BJ (cell line): ENCODE measurements at places on chromosomes 13 and 19.

DNA sequence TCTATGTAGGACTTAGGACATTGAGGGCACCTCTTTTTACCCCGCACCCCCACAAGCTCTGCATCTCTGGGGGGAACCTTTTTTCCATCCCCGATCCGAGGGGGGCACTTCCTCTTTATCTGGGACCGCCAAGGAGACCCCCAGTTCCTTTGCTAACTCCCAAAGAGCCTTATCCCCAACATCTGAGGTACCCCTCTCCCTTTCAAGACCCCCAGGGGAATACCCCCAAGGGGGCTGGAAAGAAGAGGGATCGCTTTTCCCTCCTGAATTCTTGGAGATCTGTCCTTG, 1.1 kb downstream of the TNFSF9 start:
- no peak for DNase-seq

DNA sequence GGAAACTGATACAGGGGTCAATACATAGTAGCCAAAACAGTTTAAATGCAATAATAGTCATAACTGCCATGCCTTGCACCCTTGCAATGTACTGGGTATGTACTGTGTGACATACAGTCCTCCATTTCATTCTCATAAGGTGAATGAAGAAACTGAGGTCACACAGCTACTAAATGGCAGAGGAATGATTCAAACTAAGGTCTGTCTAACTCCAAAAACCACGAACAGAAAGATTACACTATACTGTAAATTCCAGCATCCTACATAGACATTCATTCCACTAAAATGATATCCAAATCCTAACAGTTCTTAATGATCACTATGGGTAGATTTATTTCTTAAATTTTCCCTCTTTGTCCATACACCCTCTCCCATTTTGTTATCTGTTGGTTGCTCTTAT, 238.1 kb upstream of the SERP2 start:
- no peak for DNase-seq

- DNase-seq, result no peak
These were observed 127.9 kb upstream of the USP29 start for GRCh38 chr19:56991912-56992311.

DNA sequence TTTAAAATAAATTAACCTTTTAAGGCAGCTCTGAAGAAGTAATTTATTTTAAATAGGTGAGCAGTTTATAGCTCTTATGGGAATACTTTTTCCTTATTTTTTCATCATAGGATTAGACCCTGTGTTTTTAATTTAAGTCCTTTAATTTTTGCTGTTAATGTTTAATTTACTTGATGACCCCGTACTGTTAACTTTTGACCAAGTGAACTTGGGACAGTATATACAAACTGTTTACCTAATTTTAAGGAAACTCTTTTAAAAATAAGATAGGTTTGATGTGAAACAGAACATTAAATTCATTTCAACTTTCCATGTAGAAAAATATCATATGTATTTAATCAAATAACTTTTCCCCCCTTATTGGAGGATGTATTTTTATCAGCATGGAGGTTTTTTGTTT, 74.4 kb downstream of the KCNRG start:
- DNase-seq, result no peak

DNA sequence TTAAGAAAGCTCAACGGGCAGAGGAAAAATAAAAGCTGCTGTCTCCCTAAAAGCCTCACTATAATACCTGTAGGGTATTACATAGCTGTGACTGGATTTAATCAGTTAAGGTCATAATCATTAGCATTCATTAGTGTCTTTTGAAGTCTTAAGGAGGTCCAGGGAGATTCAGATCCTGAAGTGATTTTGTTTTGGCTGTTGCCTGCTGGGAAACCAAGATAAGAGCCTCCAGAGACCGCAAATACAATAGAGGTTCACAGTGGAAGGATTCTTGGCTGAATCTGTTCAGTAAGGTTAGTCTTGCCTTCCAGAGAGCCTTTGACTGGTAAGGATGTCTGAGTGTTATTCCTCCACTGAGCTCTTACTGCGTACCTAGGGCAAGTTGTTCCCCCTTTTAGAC, 54.0 kb upstream of the TNFRSF19 start:
- DNase-seq, result no peak

DNA sequence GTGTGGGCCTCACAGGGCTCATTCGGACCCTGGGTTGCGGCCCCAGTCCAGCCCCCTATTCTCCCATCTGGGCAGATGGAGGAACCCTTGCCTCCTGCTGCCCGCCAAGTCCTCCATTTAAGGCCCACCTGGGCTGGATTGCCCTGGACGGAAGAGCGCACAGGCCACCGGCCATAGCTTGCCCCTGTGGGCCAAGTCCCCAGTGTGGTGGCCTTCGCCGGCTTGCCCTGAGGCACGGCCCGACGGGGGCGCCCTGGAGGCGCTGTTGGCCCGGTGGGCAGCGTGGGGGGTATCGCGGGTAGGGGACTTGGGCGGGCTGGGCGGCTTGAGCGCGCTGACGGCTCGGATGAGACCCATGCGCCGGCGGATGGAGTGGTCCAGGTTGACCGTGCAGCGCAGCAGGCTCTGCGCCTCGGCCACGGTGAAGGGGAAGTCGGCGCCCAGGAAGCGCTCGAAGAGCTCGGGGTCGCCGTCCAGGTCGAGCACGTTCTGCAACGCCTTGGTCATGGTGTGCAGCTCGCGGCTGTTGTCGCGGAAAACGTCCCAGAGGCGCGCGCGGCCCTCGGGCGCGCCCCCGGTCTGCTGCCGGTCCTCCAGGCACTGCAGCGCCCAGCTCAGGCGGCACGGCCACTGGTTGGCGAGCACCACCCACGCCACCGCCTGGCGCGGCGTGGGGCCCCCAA, 8.8 kb downstream of the NKPD1 start:
- DNase-seq, result no peak

DNA sequence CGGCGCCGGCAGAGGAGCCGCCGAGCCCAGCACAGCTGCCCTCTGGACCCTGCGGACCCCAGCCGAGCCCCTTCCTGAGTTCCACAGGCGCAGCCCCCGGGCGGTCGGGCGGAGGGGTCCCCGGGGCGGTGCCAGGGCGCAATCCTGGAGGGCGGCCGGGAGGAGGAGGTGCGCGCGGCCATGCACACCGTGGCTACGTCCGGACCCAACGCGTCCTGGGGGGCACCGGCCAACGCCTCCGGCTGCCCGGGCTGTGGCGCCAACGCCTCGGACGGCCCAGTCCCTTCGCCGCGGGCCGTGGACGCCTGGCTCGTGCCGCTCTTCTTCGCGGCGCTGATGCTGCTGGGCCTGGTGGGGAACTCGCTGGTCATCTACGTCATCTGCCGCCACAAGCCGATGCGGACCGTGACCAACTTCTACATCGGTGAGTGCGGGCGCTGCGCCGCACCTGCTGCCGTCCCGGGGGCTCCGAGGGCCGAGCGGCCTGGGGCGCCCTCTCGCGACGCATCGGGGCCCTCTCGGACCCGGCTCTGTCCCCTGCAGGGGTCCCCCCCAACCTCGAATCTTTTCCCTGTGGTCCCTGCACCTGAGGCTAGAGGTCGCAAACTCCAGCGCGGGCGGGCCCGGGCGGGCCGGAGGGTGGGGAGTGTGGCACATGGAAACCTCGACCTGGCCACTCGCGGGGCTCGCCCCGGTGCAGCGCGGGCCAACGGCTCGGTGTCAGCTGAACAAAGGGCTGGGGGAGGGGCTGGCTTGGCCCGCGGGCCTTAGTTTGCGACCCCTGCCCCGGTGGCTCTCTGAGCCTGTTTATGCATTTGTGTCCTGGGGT, at the start of gene KISS1R:
TSS of gene KISS1R (plus strand) at position 11 of the 829 bp plus-strand sequence. CDS start at position 181, 170 bp downstream.
- no peak for DNase-seq

- no peak for DNase-seq
These were observed 19.8 kb downstream of the SERP2 start for GRCh38 chr13:44393391-44393790.

DNA sequence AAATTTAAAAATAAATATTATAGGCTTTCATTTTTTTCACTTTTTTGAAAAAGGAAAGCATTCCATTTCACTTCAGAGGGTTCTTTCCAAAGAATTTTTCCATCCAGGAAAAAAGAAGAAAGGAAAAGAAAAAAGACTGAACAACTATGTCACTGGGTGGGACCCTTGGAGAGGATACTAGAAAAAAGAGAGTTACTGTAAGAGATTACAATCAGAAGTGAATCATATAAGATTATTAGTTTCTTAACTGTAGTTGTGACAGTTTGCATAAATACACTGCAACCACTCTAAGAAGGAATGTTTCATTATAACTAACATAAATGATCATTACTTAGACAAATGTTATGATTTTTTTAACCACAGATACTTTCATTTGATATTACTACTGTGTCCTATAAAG, 87.8 kb downstream of the KLF12 start:
- DNase-seq, result no peak

DNA sequence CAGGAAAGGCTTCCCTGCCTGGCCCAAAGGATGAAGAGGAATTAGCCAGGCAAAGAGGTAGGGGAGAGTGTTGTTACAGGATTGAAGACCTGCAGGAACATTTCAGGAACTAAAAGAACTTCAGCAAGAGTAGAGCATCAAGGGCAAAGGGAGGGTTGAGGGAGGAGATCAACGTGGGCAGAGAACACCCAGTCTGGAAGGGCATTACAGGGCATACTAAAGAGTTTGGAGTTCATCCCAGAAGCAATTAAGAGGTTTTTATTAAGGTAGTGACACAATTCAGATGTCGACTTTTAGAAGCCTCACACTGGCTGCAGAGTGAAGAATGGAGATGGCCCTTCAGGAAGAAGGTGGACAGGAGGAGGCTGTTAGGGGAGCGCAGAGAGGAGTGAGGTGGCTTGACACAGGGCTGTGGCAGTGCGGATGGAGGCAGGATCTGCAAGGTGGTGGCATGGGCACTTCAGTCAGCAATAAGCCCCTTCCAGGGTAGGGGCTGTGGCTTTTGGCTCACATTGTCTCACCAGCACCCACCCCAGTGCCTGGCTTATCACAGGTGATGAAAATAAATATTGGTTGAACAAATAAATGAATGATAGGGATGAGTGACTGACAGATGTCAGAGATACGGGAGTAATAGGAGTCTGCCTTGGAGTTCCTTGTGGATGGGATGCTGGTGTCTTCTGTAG, 24.9 kb downstream of the TEX26 start:
- no peak for DNase-seq

GRCh38 chr13:24271601-24272451, 37.6 kb upstream of the C1QTNF9 start:
- DNase-seq, result peak; percentile 45

- no peak for DNase-seq
These were observed 5.2 kb downstream of the SYDE1 start for GRCh38 chr19:15112385-15112784.

DNA sequence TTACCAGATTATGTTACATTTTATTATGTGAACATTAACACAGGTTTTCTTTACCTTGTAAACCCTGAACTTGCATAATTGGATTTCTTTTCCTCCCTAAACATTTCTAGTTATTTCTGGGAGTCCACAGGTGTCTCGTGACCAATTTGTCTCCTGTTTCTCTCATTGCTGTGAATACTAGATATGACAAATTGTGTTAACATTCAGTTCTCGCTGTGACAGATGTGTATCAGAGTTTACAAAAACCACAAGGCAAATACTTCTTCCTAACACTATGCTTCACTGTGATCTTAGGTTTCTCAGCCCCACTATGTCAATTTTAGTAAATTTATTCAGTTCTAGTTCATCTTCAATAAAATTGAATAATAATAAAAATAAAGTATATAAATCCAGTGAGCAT, 1554.9 kb downstream of the EFNB2 start:
- DNase-seq, result no peak

DNA sequence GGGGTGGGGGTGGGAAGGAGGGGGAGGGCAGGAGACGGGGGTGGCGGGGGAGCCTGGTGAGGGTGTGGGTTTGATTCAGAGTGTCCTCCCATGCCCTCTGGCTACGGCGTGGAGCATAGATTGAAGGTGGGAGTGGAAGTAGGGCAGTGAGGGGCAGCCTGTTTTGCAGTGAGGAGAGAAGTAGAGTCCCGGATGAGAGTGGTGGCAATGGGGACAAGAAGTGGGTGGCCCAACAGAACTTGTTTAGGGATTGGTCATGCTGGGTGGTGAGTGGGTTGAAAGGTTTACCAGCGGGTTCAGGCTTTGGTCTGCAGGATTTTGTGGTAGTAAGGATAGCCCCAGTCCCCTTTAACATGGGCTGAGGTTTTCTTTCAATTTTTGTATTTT, 35.5 kb downstream of the SIPA1L3 start:
- DNase-seq, result no peak

DNA sequence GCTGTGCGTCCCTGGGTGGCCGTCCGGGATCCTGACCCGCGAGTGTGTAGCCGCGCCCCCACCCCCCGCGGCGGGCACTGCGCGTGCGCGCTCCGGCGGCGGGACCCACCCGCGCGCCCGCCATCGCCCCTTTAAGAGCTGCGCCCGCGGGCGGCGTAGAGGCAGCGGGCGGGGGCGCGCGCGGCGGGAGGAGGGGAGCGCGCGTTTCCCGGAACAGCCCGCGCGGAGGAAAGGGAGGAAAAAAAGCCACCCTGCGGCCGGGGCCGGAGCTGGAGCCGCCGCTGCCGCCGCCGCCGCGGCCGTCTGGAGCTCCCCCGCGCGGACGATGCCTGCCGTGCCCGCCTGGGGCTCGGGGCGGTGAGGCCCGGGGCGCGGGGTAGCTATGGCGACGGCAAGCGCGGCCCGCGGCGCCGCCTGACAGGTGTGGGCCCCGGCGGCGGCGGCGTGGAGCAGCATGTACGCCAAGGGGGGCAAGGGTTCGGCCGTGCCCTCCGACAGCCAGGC, at the start of gene SSBP4:
TSS of gene SSBP4 (plus strand) at position 204 of the 504 bp plus-strand sequence. CDS start at position 455, 251 bp downstream.
- DNase-seq, result no peak

- no peak for DNase-seq
These were observed 50.3 kb downstream of the ARHGEF7 start for GRCh38 chr13:111165241-111166010.

DNA sequence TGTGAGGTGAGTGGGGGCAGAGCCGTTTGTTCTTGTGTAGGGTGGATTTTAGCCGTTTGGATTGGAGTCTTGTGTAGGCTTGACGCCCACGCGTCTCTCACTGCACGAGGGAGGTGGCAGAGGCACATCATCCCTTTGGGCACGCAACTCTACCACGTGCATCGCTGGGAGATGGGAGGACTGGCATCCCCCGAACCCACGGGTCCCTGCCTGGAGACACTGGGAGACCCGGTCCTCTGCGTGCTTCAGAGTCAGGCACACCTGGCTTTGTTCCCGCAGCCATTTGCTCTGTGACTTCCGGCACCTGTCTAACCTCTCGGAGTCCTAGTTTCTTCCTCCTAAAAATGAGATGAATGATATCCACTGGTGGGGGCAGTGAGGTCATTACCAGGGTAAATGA, 6.4 kb downstream of the ARHGEF7 start:
- no peak for DNase-seq

- DNase-seq, result no peak
These were observed 31.0 kb downstream of the PAK4 start for GRCh38 chr19:39156326-39157230.

GRCh38 chr19:41422456-41422855, 4.7 kb downstream of the B3GNT8 start:
- DNase-seq, result no peak

GRCh38 chr19:27822336-27822735, 1390.6 kb downstream of the UQCRFS1 start:
- no peak for DNase-seq

DNA sequence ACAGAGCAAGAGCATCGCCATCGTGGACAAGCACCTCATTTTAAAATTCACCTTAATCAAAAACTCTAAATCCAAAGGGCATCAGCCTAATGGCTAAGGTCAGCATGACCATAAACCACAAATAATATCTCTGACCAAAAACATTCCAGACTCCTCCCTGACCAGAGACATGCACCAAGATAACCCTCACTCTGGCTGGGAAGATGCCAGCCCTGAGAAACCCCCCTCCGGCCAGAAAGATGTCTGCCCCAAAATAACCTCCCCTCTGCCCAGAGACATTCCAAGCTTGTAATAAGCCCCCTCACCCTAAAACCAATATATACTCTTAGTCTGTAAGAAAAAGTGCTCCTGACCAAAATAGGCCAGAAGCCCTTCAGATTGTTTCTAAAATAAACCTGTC, 61.7 kb downstream of the ZNF44 start:
- no peak for DNase-seq
